Kasumi-1 (cell line): ENCODE measurements at places on chromosomes 11 and 22.

- no peak for DNase-seq
These were observed 18.5 kb upstream of the BAIAP2L2 start for GRCh38 chr22:38129021-38129420.

GRCh38 chr22:41128606-41129005 lies 36.2 kb downstream of the EP300 start:
- DNase-seq: no peak

DNA sequence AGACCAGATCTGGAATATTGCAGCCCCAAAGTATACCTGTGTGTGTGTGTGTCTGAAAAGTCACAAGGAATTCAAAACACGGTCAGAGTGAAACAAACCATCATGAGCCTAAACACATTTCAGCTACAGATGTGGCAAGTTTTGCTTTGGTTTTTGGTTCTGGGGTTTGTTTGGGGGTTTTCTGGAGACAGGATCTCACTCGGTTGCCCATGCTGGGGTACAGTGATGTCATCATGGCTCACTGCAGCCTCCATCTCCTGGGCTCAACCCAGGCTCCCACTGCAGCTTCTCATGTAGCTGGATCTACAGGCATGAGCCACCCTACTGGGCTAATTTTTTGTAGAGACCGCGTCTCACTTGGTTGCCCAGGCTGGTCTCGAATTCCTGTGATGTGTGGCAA lies 41.4 kb upstream of the PHF21A start:
- DNase-seq: no peak

GRCh38 chr22:48098921-48099245 lies 1336.4 kb downstream of the TBC1D22A start:
- DNase-seq: no peak

DNA sequence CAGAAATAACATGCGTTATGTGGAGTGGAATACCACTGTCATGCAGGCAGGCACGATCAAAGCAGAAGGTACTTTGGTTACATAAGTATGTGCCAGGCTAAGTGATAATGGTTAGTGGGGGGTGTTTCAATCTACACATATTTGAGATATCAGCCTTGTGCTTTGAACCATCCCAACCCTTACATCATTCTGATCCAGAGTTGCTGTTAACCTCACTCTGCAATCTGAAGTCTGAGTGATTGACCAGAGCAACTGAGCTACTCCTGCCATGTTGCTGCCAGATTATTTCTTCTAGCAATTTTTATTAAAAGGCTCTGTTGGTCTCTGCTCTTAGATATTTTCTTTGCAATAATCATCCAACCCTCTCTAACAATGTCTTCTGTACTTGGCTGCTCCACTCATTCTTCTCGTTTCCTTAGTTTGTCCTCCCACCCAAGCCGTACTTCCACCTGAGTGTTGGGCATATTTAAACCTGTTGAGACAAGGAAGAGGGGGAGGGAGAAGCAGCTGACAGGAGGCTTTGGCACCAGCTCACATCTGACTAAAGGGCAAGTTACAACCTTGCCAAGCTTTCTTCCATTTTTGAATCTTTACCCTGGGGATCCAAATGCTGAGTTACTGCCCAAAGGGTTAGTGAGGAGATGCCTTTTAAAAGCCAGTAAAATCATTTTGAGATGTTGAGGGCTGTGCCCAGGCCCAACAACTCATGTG lies 114.1 kb upstream of the SESN3 start:
- DNase-seq: no peak

GRCh38 chr11:67698247-67698646 lies 23.8 kb upstream of the ALDH3B2 start:
- DNase-seq: no peak

DNA sequence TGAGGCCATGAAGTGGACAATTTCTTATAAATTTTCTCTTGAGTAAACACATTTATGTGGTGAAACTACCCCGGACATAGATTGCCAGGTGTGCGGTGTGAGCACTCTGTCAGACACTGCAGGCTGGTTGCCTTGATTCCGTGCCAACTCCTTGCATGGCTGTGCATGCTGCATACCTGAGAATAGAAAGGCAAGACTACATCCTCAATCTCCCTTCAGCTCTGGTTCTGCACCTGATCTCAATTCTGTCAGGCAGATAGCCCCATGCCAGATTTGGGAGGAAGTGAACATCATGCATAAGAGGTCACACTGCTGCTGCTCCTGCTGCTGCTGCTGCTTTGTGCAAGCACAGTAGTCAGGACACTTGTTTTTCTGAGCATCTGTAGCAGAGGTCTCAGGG lies 42.5 kb upstream of the DEUP1 start:
- DNase-seq: no peak

- no peak for DNase-seq
These were observed at the start of gene POU2AF3 for GRCh38 chr11:111298413-111299100. Gene POU2AF3, plus strand, starts transcription at chr11:111298546. Its CDS starts 36 bp downstream, at chr11:111298582.

DNA sequence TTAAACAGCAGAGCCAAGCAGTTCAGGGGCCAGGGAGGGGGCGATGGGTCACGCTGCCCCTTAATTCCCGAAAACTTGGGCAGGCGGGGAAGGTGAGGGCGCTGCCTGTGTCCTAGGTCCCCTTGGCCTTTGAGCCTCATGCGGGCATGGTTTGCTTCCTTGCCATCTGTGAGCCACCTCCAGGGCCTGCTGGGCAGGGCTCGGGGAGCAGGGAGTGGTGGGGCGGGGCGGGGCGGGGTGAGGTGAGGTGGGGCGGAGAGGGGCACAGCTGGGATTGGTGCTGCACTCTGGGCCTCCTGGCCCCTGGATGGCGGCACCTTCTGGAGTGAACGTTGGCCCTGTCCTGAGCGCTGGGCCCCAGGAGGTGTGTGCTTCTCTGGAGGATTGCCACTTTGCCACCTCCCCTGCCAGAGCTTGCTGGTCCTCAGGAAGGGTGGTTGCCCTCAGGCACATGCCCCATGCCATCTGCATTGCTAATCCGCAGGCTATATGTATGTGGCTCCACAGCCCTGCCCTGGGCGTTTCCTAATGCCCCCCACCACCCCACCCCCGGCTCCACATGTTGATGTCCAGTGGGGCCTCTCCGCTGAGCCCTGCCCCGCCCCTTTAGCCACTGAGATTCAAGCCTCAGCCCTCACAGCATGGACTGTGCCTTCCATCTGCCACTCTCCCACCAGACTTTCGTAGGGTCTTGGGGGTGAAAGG lies 352.5 kb downstream of the TBC1D22A start:
- no peak for DNase-seq

GRCh38 chr11:57896361-57897145 lies 127.1 kb upstream of the OR9Q1 start:
- peak; percentile 4 for DNase-seq

GRCh38 chr22:42863349-42863961 lies 6.4 kb upstream of the ARFGAP3 start:
- DNase-seq: peak; percentile 52

GRCh38 chr11:35815556-35816315 lies 128.1 kb upstream of the LDLRAD3 start:
- no peak for DNase-seq

- no peak for DNase-seq
These were observed 155.7 kb downstream of the AASDHPPT start for GRCh38 chr11:106233191-106233590.
